ENCODE measurements at places on chromosomes 11 and 22.

GRCh38 chr11:8309311-8309710 is 45.6 kb upstream of the LMO1 start:
- no peak for DNase-seq

DNA sequence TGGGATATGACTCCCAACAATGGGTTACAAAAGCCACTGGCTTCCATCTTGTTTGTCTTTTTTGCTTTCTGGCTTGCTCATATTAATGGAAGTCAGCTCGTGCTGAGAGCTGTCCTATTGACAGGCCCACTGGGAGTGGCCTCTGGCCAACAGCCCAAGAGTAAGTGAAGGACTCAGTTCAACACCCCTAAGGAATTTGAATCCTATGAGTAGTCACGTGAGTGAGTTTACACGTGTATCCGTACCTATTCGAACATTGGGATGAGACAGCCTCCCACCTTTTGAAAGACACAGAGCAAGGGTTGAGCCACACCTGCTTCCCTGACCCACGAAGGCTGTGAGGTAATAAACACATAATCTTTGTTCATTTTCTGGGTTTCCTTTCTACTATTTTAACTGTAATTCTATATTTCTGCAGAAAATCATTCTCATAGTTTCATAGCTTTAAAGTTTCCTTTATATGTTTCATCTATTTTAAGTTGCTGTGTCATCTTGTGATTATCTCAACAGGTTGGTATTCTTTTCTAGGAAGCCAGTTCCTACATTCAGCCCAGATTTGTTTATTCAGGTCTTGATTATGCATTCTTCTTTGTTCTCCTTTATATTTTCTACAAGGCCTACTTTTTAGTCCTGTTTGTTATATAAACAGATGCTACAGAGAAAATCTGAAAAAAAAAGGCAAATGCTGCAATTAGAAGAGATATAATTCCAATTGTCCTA is 802.3 kb downstream of the CNTN5 start:
- DNase-seq = no peak

GRCh38 chr11:128645968-128646367 is 47.9 kb upstream of the FLI1 start:
- DNase-seq = no peak

DNA sequence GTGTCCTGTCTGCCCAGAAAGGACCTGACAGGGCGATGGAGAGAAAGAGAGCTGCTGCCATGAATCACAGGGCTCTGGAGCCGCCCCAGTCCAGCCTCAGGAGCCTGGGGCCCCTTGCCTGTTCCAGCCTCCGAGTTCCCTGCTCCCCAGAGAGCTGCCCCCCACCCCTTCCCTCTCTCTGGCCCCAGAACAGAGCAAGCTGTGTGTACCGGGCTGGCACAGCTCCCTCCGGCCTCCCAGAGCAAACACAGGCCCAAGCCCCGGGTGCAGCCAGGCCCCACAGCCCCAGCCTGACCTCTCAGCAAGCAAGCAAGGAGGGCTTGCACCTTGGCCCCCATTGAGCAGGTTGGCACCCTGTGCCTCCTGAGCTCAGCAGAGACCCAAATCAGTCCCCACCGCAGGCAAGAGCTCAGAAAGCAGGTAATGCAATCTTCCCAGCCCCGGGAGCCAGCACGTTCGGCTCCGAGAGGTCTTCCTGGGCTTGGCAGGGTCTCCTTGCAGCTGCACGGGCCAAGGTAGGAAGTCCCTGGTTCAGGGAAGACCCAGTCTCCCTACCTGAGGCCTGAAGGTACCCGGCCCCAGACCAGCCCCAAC is 1.4 kb downstream of the PACSIN3 start:
- DNase-seq = no peak

GRCh38 chr11:8832571-8833260 is 78.3 kb upstream of the AKIP1 start:
- DNase-seq = no peak

DNA sequence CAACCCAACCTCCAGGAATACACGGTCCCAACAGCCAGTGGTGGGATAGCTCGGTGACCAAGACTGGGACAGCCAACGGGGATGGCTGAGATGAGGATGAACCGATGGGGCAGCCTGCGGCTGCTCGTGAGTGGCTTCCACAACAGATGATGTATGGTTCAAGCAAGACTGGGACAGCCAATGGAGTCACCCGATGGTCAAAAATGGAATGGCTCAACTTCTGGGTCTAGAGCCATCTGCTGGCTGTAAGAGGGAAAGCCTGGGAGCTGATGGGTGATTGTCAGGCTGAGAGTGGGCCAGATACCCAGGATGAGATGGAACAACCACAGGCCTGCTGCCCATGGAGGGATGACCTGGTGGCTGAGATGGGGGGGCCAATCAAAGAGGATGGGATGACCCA is 35.5 kb downstream of the SYT7 start:
- no peak for DNase-seq

- DNase-seq = peak; percentile 60
Observed at GRCh38 chr11:108559904-108560303, 33.7 kb downstream of the EXPH5 start.

DNA sequence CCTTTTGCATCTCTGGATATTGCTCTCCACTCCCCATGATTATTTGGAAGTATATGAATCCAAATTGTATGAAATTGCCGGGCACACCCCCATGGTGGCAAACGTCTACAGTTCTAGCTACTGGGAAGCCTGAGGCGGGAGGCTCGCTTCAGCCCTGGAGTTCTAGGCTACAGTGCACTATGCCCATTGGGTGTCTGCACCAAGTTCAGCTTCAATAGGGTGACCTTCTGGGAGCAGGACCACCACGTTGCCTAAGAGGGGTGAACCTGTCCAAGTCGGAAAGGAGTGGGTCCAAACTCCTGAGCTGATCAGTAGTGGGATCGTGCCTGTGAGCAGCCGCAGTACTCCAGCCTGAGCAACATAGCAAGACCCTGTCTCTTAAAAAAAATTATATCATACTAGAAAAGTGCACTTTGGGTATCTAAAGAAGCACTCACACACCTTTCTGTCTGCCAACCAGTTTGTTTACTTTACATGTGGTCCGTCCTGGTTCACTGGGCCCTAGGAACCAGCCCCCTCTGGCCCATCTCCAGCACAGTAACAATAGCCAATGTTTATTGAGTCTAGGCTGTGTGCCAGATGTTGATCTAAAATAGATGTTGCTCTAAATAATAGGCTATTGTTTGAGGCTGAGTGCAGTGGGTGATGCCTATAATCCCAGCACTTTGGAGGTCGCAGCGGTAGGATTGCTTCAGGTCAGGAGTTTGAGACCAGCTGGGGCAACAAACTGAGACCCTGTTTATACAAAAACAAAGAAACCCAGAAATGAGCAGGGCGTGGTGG is 16.4 kb upstream of the KAT5 start:
- DNase-seq = no peak

DNA sequence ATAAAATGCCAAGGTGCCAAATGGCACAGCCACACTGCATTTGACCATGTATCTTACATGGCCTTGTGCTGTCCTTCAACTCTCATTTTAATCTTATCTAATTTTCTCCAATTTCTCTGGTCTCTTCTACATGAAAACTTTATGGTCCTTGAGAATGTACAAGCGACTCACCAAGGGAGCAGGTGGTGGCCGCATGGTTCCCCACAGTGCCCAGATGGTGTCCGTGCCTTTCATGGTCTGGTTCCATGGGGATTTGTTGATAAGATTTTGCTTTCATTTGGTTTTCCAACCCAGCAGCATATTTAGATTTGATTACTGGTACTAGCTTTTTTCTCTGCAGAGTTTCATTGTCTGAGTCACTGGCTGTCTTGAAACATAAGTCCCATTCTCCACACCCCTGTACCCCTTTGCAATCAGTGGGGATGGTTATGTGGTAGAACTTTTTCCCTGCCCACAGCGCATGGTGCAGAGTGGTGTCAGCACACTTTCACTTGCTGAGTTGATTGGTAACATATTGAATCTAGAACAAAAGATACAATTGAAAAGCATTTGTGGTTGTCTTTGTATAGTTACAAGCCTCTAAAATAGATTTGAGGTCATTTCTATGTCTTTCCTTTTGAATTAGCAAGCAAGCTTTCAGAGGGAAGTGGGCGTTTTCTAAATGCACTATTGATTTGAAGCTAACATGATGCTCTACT is 24.1 kb downstream of the ZNRF3 start:
- no peak for DNase-seq

GRCh38 chr22:45210991-45211390 is 29.7 kb downstream of the KIAA0930 start:
- DNase-seq = no peak

GRCh38 chr22:50184902-50185374 is 775 bp upstream of the TRABD start:
- no peak for DNase-seq

DNA sequence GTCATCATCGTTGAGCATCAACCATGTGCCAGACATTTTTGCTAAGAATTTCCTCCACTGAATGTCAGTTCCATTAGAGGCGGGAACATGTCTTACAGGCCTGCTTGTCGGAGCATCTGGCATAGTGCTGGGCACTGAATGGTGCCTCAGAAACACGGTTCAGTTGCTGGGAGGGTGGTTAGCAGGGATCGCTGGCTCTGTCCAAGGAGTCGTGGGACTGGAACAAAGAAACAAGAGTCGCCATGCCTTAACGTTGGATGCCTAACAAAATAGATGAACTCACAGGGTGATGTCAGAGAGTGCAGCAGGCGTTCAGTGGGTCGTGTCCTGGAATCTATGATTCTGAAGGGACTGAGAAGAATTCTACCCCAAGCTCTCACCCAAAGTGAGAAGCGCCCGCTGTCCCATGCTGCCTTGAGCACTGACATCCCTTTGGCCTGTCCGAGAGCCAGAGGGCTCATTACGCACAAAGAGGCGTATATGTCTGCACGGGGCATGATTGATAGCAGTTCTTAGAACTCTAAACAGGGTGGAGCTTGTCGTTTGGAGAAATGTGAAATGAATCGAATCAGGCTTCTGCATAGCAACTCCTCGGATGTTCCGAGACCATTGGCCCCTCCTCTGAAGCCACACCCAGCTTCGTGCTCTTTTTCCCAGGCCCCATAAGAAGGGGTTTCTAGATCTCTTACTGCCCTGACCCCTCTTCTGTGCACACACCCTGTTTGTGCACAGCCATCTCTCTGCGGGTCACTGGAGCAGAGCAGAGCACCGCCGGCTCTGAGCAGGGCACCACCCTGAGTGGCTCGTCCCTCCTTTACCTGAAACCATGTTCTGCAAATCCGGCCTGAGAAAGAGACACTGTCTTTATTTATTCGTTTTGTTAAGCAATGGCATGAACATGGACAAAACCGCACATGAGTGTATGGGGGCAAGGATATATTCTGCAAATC is 113.1 kb upstream of the B3GAT1 start:
- DNase-seq = no peak

- DNase-seq = no peak
Observed at GRCh38 chr11:128644576-128644975, 49.3 kb upstream of the FLI1 start.

DNA sequence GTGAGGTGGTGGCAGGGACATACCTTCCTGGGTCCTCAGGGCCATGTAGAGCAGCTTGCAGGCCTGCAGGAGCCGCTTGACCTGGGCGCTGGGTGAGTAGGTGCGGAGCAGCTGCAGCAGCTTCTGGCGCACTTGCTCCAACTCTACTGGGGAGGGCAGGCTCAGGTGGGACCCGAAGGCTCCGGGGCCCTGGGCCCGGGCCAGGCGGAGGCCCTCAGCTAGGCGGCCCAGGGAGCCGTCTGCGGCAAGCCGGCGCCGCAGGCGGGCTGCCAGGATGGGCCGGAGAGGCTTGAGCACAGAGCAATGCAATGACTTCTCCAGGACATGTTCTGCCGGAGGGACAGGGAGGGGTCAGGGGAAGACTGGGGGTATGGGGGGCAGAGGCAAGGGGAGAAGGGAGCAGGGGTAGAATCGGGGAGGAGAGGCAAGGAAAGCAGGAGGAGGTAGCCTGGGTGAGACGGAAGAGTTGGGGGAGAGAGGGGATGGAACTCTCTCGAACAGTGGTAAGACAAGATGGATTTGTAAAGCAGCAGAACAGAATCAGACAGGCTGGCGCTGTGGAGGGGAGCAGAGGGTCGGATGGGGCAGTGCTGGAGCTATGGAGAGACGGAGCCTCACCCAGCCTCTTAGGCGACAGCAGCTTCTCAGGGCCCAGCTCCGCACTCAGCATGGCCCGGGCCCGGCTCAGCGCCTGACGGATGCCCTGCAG is 2.2 kb downstream of the RIN1 start:
- DNase-seq = no peak

- no peak for DNase-seq
Observed at GRCh38 chr11:34191578-34191977, 86.1 kb downstream of the NAT10 start.

- DNase-seq = no peak
Observed at GRCh38 chr11:45820211-45820857, 15.4 kb downstream of the SLC35C1 start.

DNA sequence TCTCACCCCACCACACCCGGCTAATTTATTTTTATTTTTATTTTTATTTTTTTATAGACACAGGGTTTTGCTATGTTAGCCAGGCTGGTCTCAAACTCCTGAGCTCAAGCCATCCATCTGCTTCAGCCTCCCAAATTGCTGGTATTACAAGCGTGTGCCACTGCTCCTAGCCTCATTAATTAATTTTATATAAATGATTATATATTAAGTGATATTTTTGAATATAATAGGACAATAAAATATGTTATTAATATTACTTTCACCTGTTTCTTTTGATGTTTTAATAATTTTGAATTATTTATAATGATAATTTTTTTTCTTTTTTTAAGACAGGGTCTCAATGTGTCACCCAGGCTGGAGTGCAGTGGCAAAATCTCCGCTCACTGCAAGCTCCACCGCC is 2.2 kb upstream of the SEC14L4 start:
- no peak for DNase-seq

GRCh38 chr11:100316952-100317351 is 370.1 kb upstream of the ARHGAP42 start:
- DNase-seq = no peak

GRCh38 chr11:133955081-133955891 is 1.5 kb downstream of the IGSF9B start:
- no peak for DNase-seq

DNA sequence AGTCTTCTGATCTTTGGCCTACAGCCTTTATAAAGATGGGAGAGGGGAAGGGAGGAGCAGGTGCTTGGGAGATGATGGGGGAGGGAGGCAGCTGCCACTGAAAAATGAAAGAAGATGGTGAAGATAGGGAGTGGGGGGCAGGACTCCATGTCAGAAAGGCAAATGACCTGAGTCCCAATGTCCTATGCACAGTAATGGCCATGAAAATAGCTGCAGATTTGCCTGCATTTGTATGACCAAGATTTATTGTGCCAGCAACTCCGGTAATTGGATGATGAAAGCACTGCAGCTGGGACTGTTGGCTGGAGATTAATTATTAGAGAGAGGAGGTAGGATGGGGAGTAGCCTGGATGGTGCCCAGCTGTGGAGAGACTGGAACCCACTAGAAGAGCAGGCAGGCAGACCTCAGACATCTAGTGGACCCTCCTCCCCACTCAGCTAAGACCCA is 36.1 kb downstream of the NEU3 start:
- no peak for DNase-seq

DNA sequence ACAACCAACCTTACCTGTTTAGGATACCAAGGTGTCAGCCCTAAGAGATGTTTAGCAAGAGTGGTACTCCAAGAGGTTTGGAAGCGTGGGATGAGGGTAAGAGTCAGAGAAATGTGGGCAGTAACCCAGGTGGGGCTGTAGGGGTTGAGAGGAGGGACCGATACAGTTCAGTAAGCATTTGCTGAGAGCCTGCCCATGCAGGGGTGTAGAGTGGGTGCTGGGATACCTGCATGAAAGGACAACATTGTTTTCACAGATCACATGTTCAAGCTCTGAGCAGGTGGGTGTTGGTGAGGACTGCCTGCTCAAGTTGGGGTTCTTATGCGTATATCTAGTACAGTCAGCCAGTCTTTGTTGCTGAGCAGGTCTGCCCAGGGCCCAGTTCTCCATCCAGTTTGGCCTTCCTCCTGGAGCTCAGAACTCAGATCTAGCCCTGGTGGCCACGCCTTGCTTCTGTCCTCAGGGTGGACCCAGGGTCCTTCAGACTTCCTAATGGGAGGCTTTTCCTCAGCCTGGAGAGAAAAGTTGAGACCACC is 14.8 kb downstream of the PPFIBP2 start:
- DNase-seq = no peak

All from stromal cell of bone marrow (primary cell).